IMR-90 (cell line): ENCODE measurements at places on chromosomes 16 and 17. TPM values are rescaled to one million over a fixed set of nuclear protein-coding genes. Genes with fewer than 3 reads are reported as not detected.
A peak's percentile ranks its signal among the peaks of the same experiment; 100 is the strongest.

Gene SLC43A2
- 3.3 and 3.8 TPM in 2 replicates for total RNA-seq

Gene RCVRN
- total RNA-seq: not detected in 2 replicates

Gene CCL16
- total RNA-seq: not detected in 2 replicates

Gene ABCA3
- total RNA-seq: 0.18 TPM in 1 of 2 replicates, not detected in the other

Gene CSHL1
- not detected in 2 replicates for total RNA-seq

Gene CDR2L
- 5.6 and 5.7 TPM in 2 replicates for total RNA-seq

Gene ORMDL3
- total RNA-seq: 45.7 and 46.4 TPM in 2 replicates

GRCh38 chr16:29898804-29899515 is 390 bp downstream of the SEZ6L2 start:
- H3K4me1 ChIP-seq: peaks cover 10% of the 10 kb centered on the region
- 0 out of 2 replicates have a peak, but pooled peaks cover 4% of the 10 kb centered on the region for H3K36me3 ChIP-seq
- peak overlapping the region; percentile 59 for H3K27ac ChIP-seq
- peak overlapping the region; percentile 47 for H3K4me3 ChIP-seq

GRCh38 chr16:15559176-15559575 is 83.8 kb downstream of the MARF1 start:
- no peaks in the 10 kb centered on the region for H3K27me3 ChIP-seq
- no peak overlapping the region for H3K27ac ChIP-seq
- peaks cover 2% of the 10 kb centered on the region; the same call in 1 of the 2 replicates for H3K4me1 ChIP-seq
- no peak overlapping the region for H3K4me3 ChIP-seq
- no peak for DNase-seq
- peaks cover 10% of the 10 kb centered on the region; the same call in 1 of the 2 replicates for H3K36me3 ChIP-seq

DNA sequence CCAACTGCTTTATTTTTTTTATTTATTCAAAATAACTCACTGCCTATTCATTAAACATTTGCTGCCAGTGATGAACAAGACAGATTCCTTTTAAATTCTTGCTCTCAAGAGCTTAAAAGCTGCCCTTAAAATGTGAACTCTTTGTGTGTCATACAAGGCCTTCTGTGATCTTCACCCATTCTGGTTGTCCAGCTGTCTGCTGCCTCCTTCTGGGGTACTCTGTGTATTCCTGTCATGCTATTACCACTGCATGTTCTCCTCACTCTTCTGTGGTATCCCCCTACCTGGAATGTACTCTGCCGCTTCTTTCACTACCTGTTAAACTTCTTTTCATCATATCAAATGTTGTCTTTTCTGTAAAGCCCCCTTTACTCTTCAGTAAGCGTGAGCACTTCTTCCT is 165.8 kb downstream of the CHD9 start:
- H3K4me3 ChIP-seq: no peak overlapping the region
- no peaks in the 10 kb centered on the region for H3K27me3 ChIP-seq
- peaks cover 7% of the 10 kb centered on the region for H3K36me3 ChIP-seq
- H3K4me1 ChIP-seq: peaks cover 3% of the 10 kb centered on the region
- no peak overlapping the region for H3K27ac ChIP-seq

- peaks cover 14% of the 10 kb centered on the region for H3K27me3 ChIP-seq
- DNase-seq: no peak
- no peaks in the 10 kb centered on the region for H3K36me3 ChIP-seq
- H3K4me3 ChIP-seq: no peak overlapping the region
- H3K27ac ChIP-seq: no peak overlapping the region
- no peaks in the 10 kb centered on the region for H3K4me1 ChIP-seq
Observed at GRCh38 chr17:56656701-56657327, 63.3 kb downstream of the NOG start.

DNA sequence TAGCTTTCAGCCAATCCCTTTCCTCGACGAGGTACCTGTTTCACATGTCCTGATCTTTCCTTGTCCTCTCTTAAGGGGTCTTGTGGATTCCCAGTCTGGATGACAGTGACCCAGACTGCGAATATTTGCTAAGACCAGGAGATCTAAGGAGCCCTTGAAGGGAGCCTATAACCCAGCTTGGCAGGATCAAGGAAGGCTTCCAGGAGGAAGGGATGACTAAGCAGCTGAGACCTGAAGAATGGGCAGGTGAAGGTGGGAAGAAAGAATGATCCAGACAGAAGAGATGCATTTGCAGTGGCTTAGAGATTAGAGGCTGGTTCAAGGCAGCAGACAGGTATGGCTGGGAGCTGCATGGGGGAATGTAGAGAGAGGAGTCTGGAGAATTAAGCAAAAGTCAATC is 1.9 kb upstream of the PDK2 start:
- H3K27ac ChIP-seq: no peak overlapping the region
- H3K4me1 ChIP-seq: peaks cover 5% of the 10 kb centered on the region; the same call in 1 of the 2 replicates
- H3K4me3 ChIP-seq: no peak overlapping the region
- peaks cover 25% of the 10 kb centered on the region for H3K36me3 ChIP-seq

DNA sequence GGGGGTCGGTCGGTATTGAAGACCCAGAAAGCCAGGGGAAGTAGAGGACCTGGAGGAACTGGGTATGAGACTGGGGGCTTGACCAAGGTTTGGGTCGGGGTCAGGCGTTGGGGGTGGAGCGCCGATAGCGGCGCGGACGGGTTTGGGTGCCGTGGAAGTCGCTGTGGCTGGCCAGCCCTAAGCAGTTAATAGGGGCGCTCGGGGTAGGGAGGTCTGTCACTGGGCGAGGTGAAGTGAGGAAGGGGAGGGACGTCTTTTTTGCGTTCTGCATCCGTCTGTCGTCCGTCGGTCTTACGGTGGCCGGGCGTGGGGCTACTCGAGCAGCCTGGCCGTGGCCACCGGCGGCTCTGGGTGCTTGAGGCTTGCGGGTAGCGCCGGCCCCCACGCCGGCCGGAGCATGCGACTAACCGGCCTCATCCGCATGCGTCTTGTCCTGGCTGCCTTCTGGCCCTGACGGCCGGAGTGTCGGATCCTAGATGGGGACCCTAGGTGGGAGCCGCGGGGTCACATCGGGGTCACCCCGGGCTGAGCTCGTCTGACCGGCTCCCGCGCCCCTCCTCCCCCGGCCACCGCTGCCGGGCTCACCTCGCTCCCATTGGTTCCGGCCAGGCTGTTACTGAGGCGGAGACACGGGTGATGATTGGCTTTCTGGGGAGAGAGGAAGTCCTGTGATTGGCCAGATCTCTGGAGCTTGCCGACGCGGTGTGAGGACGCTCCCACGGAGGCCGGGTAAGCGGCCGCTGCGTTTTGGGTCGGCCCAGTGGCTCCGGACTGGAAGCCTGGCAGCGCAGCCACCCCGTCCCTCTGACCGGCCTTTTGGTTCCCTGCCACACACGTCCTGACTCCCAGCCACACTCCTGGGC is 10.3 kb upstream of the TMEM88 start:
- peak overlapping the region; percentile 72 for H3K27ac ChIP-seq
- peak overlapping the region; percentile 71 for H3K4me3 ChIP-seq
- no peaks in the 10 kb centered on the region for H3K27me3 ChIP-seq
- H3K4me1 ChIP-seq: peaks cover 13% of the 10 kb centered on the region

GRCh38 chr17:18191967-18192366 is 8.3 kb downstream of the ALKBH5 start:
- peaks cover 46% of the 10 kb centered on the region for H3K36me3 ChIP-seq
- H3K27ac ChIP-seq: no peak overlapping the region
- H3K4me3 ChIP-seq: no peak overlapping the region
- no peaks in the 10 kb centered on the region for H3K27me3 ChIP-seq
- no peak for DNase-seq
